ENCODE measurements at places on chromosomes 5 and 9. TPM values are rescaled to one million over a fixed set of nuclear protein-coding genes. Genes with fewer than 3 reads are reported as not detected.

The PRLR gene
- 0.66 TPM for total RNA-seq

The PCDHGA12 gene
- total RNA-seq: 4.8 TPM

The SLC4A9 gene
- total RNA-seq: 0.44 TPM

The CBY3 gene
- not detected for total RNA-seq

The MRPS27 gene
- total RNA-seq: 72.0 TPM

The RXRA gene
- total RNA-seq: 57.1 TPM

The EFNA5 gene
- 28.2 TPM for total RNA-seq

The SLC36A1 gene
- 3.1 TPM for total RNA-seq

The ANKRD34B gene
- not detected for total RNA-seq

The MARCOL gene
- not detected for total RNA-seq

The PCDHB14 gene
- 1.9 TPM for total RNA-seq

The MYO10 gene
- 5.0 TPM for total RNA-seq

The CAMK2A gene
- total RNA-seq: 19.4 TPM

The GABBR2 gene
- 1.1 TPM for total RNA-seq

The PDE6A gene
- total RNA-seq: 0.22 TPM

The TGFBI gene
- 43.4 TPM for total RNA-seq

The CTSV gene
- total RNA-seq: 0.14 TPM

The PCDHGC5 gene
- 2.9 TPM for total RNA-seq

The FOXD1 gene
- 0.19 TPM for total RNA-seq

The NINJ1 gene
- 53.7 TPM for total RNA-seq

The ARL14EPL gene
- total RNA-seq: not detected

The PCDHGA9 gene
- 3.9 TPM for total RNA-seq

The AQP3 gene
- total RNA-seq: 13.6 TPM

The MLANA gene
- not detected for total RNA-seq

The EIF4EBP3 gene
- 13.1 TPM for total RNA-seq

The APBA1 gene
- 3.0 TPM for total RNA-seq

The CDX1 gene
- total RNA-seq: not detected

The PCDHGA5 gene
- total RNA-seq: 4.9 TPM

The MCTP1 gene
- total RNA-seq: 7.8 TPM

The CKMT2 gene
- total RNA-seq: 1,824 TPM

The MEF2C gene
- total RNA-seq: 54.2 TPM

The RASGRF2 gene
- total RNA-seq: 4.8 TPM

The GPX3 gene
- 744 TPM for total RNA-seq

The HTR4 gene
- 0.99 TPM for total RNA-seq

The FAM193B gene
- 21.5 TPM for total RNA-seq

The MAMDC4 gene
- 13.4 TPM for total RNA-seq

The COL5A1 gene
- total RNA-seq: 13.9 TPM
